ENCODE measurements at places on chromosomes 4 and X.

DNA sequence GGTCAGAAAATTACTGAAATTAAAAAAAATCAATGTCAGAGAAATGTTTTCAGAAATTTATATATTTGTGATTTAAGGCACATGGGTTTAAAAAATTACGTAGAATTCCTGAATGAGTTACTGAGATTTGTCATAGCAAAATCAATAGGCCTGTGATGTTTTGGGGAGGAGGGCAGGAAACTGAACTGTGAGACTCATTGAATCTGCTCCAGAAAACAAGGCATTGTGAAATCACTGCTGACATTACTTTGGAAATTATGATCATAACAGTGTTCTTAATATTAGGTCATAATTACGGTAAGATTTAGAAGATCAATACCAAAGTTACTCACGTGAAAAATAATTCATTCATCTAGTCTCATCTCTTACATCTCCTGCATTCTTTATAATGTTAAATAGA is 5.3 kb downstream of the FGF5 start:
- H3K4me1 ChIP-seq: peaks cover 16% of the 10 kb centered on the region
- no peaks in the 10 kb centered on the region for H3K36me3 ChIP-seq
- no peak overlapping the region for H3K4me3 ChIP-seq
- no peak for DNase-seq
- H3K27me3 ChIP-seq: peaks cover 4% of the 10 kb centered on the region

DNA sequence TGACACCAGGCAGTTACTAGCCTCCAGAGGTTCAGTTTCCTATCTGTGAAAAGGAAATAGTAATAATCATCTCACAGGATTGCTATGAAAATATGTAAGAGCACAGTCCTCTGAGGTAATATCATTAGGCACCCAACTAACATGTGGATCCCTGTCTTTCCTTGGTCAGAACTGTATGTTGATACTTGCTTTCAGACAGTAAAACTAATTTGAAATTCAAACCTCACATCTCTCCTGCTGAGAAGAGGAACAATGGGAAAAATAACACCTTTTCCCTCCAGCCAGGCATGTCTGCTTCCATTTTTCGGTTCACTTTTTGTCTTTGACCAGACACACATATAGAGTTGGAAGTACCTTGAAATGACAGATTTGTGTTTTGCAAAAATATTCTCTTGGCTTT is 262.7 kb downstream of the IL15 start:
- H3K27me3 ChIP-seq: no peaks in the 10 kb centered on the region
- no peak overlapping the region for H3K4me3 ChIP-seq
- no peaks in the 10 kb centered on the region for H3K36me3 ChIP-seq
- H3K27ac ChIP-seq: no peak overlapping the region

DNA sequence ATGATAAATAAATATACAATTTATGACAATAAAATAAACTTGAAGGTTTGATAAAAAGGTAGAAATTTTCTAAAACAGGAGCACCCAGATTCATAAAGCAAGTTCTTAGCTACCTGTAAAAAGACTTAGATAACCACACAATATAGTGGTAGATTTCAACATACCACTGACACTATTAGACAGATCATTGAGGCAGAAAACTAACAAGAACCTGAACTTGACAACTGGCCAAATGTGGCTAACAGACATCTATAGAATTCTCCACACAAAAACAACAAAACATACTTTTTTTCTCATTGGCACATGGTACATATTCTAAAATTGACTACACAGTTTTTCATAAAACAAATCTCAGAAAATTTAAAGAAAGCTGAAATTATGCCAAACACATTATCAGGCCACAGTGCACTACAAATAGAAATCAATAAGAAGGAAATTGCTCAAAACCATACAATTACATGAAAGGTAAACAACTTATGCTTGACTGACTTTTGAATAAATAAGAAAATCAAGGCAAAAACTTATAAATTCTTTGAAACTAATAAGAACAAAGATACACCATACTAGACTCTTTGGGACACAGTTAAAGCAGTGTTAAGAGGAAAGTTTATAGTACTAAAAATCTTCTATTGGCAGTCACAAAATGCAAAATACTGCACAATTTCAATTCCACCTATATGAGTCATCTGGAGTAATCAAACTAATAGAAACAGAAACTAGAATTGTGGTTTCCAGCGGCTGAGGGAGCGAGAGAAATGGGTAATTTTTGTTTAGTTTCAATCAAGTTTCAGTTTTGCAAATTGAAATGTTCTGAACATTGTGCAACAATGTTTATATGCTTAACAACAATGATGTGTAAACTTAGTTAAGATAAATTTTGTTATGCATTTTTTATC is 925.6 kb downstream of the SH3BGRL start:
- no peak for DNase-seq
- no peaks in the 10 kb centered on the region for H3K4me1 ChIP-seq

DNA sequence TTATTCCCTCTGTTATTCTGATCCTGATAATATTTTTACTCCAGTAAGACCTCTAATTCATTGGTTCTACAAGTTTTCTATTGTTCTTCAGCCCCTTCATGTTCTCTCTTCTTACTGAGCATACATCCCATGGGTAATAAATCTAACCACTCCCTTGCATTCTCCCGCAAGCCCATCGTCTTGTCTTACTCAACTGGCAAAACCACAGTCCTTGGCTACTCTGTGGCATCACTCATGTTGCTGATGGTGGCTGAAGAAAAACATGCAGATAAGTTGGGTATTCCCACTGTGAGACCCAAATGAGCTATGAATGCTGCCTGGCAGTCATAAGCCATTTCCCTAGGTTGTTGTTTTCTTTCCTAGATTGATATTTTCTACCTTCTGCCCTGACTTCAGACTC is 402.2 kb upstream of the AADAT start:
- H3K4me1 ChIP-seq: no peaks in the 10 kb centered on the region
- H3K27ac ChIP-seq: no peak overlapping the region
- no peak for DNase-seq
- no peaks in the 10 kb centered on the region for H3K36me3 ChIP-seq
- H3K4me3 ChIP-seq: no peak overlapping the region

DNA sequence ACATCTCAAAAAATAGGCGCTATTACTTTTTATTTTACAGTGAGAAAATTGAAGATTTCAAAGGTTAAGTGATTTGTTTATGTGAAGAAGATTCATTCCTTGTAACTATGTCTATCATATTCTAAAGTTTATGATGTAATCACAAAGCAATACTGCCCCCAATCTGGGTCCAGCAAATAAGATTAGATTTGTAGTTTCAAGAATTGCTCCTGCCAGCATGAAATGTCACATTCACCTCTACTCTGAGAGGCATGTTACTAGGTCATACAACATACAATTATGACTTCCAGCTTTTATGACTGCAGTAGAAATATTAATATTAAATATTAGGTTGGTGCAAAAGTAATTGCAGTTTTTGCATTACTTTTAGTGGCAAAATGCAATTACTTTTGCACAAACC is 976.2 kb downstream of the FSTL5 start:
- no peak overlapping the region for H3K4me3 ChIP-seq
- no peaks in the 10 kb centered on the region for H3K27me3 ChIP-seq
- no peak for DNase-seq
- H3K4me1 ChIP-seq: no peaks in the 10 kb centered on the region
- H3K27ac ChIP-seq: no peak overlapping the region
- no peaks in the 10 kb centered on the region for H3K36me3 ChIP-seq

DNA sequence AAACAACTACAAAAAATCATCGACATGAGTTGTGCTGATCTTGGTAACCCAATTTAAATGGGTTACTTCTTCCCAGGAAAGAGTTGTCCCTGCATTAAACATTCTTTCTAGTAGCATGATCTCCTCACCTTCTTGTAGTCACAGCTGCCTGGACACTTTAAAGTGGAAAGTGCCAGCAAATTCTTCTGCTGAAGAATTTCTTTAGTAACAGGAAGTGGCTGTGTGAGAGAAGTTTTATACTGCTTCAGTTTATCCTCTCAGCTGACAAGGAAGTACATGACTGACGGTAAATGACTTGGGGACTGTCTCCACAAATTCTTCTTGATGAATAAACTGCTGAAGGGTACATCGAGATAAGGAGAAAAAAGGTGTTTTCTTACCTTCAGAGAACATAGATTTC is 18.2 kb upstream of the TNIP3 start:
- H3K27ac ChIP-seq: peak overlapping the region; percentile 43
- DNase-seq: no peak
- H3K4me1 ChIP-seq: no peaks in the 10 kb centered on the region

DNA sequence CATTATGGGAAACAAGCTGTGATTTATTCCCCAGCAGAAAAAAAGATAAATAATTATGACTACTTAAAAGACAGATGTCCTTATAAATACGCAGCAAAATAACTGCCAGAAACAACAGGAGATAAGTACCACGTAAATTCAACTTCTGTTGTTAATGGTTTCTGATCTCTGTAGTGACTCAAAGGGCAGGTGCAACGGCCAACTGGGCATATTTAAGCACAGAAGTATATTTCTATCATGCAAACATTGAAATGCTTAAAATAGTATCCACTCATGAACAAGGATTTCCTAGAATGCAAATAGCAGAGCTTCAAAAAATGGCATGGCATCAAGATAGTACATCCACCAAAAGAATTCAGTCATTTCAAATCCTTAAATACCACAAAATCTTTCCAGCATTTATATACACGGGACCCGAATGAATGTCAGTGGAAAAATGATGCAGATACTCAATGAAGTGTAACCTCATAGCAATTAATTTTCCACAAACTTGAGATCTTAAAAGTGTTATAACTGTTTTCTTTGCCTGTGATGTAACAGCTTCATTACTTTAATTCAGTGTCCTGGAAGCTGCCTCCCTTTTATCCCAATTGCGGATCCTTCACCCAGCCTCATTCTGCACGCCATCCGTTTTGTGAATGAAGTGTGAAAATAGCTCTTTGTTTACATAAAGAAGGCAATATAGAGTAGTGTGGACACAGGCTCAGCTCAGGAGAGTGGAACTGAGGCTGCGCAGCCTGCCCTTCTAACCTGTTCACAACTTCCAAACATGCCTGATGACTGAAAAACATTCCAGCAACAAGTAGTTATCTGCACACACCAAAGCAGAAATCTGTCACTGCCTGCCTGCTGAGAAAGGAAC is 10.2 kb downstream of the PDGFC start:
- peaks cover 5% of the 10 kb centered on the region for H3K4me1 ChIP-seq
- peak overlapping the region; percentile 61 for H3K27ac ChIP-seq
- DNase-seq: no peak

DNA sequence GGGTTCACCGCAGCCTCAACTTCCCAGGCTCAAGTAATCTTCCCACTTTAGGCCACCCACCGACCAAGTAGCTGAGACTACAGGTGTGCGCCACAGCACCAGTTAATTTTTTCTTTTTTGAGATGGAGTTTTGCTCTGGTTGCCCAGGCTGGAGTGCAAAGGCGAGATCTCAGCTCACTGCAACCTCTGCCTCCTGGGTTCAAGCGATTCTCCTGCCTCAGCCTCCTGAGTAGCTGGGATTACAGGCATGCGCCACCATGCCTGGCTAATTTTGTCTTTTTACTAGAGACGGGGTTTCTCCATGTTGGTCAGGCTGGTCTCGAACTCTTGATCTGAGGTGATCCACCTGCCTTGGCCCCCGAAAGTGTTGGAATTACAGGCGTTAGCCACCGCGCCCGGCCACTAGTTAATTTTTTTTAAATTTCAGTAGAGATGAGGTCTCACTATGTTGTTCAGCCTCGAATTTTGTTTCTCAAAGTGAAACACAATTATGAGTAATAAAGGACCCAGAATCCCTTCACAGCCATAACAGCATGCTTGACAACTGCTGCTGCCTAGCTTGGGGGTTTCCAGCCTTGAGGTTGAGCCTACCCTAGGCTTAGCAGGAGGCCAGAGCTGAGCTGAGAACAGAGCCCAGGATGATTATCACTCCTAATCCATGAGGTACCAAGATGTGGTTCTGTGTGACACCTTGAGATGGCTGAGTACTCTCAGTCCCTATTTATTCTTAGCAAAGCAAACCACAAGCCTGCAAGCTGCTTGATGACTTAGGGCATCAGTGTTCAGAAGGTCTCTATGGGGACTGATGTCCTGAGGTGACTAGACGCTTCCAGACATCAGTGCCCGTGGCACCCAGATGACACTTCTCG is 41.6 kb upstream of the NKRF start:
- DNase-seq: no peak
- H3K4me1 ChIP-seq: no peaks in the 10 kb centered on the region
- no peak overlapping the region for H3K27ac ChIP-seq
- no peaks in the 10 kb centered on the region for H3K27me3 ChIP-seq
- no peaks in the 10 kb centered on the region for H3K36me3 ChIP-seq

DNA sequence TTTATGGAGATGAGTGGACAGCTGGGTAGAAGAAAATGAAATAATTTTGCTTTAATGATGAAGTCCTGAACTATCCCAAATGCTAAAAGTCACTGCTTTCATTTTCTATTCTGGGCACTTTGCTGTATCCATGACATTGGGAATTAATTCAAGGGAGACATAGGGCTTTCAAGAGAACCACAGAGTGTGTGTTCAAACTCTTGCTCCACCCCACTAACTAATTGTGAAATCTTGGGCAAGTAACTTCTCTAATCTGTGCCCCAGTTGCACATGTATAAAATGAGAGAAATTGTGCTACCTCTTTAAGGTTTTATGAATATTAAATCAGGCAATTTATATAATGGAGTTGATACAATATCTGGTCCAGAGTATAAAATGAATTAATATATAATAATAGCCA is 1422.0 kb downstream of the ADGRL3 start:
- no peak overlapping the region for H3K27ac ChIP-seq
- no peaks in the 10 kb centered on the region for H3K27me3 ChIP-seq
- no peaks in the 10 kb centered on the region for H3K36me3 ChIP-seq
- no peaks in the 10 kb centered on the region for H3K4me1 ChIP-seq
- no peak for DNase-seq

DNA sequence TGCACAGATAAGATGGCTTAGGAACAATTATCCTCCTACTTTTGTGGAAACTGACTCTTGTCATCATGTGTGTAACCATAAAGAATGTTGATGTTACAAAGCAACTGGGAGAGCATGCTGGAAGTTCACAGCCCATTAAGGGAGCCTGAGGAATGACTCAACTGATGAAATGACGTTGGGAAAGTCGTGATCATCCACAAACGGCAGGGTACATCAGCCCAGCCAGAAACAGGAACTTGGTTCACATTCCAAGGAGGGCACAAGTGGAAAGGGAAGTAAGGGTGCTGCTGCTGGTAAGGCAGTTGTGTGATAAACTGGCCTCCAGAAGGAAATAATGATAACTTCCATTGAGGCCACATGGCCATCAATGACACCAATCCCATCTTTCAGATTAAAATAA is 6.7 kb downstream of the TEC start:
- peaks cover 18% of the 10 kb centered on the region for H3K4me1 ChIP-seq
- no peaks in the 10 kb centered on the region for H3K27me3 ChIP-seq
- H3K27ac ChIP-seq: no peak overlapping the region
- no peak overlapping the region for H3K4me3 ChIP-seq
- no peak for DNase-seq

- no peaks in the 10 kb centered on the region for H3K27me3 ChIP-seq
- no peak overlapping the region for H3K27ac ChIP-seq
- H3K4me1 ChIP-seq: no peaks in the 10 kb centered on the region
- DNase-seq: no peak
Observed at GRCh38 chr4:99617374-99617773, 40.3 kb downstream of the C4orf54 start.

Data from esophagus squamous epithelium (tissue), 5 donors.